Upper lobe of left lung (tissue), 6 donors: ENCODE measurements at places on chromosomes 16 and 17.

DNA sequence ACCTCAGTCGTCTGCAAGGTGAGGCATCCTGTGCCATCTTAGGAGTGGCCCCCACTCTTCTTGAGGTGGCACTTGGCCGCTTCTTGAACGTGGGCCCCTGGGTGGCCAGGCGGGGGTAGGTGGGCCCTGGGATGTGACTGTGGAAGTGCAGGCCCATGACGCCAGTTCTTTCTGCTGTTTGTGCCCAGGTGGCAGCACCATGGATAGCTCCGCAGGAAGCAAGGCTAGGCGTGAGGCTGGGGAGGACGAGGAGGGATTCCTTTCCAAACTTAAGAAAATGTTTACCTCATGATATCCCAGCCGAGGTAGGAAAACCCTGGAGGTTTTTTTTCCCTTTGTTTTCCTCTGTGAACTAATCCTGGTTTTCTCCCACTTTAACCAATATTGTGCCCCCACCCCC lies 19.8 kb downstream of the NMRAL1 start:
- no peak for DNase-seq

- DNase-seq = no peak
These were observed 67.2 kb downstream of the CCDC182 start for GRCh38 chr17:57677858-57678257.

GRCh38 chr16:12062343-12063003 lies 85.9 kb downstream of the SNX29 start:
- peak; percentile 95 for DNase-seq

- DNase-seq = no peak
These were observed 53.7 kb downstream of the SNX20 start for GRCh38 chr16:50627419-50627818.

GRCh38 chr17:54901230-54901822 lies 674 bp downstream of the TOM1L1 start:
- DNase-seq = peak; percentile 51

- no peak for DNase-seq
These were observed 30.3 kb downstream of the ATPAF2 start for GRCh38 chr17:18008496-18009268.

DNA sequence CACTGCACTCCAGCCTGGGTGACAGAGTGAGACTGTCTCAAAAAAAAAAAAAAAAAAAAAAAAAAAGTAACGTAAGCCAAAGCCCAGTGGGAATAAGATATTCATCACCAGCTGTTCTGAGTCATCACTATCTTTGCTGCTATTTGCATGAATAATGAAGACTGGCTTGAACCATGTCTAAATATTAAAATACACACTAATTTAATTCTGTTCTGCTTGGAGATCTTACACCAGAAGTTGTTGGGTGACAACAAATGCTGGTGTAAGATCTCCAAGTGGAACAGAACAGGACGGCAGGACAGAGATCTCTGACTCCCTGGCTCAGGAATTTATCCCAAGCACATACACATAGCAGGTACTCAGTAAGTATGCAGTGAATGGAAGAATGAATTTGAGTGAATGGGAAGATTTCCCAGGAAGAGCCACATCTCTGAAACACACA lies 19.6 kb downstream of the DNAH17 start:
- no peak for DNase-seq

DNA sequence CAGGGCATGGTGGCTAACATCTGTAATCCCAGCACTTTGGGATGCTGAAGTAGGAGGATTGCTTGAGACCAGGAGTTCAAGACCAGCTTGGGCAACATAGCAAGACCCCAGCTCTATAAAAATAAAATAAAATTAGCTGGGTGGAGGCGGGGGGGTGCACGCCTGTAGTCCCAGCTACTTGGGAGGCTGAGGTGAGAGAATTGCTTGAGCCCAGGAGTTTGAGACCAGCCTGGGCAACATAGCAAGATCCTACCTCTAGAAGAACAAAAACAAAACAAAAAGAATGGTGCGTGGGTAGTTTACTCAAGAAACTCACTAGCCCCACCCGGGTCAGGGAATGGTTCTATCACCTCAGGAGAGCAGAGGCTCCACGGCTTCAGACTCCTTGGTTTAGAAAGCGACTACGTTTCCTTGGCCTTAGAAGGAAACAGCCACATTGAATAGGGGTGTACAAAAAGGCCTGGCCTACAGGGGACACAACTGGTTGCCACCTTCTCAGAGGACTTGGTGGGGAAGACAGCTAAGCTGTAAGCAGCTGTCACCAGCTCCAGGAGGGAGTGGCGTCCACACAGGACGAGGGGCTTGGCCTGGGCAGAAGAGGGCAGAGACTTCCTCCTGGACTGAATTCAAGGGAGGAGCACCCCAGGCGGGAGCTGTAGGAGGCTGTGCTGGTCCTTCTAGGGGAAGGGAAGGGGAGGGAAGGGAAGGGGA lies 716 bp downstream of the TK1 start:
- DNase-seq = peak; percentile 83

- no peak for DNase-seq
These were observed 3.2 kb downstream of the DPEP1 start for GRCh38 chr16:89616623-89617022.

DNA sequence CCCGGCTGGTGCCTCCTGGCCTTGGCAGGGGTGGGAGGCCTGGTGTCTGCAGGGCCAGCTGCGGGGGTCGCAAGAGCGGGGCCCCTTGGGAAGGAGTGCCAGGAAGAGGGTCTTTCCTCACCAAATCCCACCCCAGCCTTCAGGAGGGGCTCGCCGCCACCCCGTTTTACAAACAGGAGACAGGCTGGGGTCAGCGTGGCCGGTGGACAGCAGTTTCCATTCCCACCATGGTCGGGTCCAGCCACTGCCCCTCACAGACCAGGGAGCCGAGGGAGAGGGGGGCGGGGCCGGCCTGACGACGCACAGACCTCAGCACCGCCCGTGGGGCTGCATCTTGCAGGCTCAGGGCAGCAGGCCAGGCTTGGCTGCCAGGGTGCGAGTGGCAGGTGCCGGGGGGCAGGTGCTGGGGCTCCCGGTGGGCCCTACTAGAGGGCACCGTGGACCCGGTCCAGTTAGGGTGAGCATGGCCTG lies 7.6 kb downstream of the CBFA2T3 start:
- no peak for DNase-seq

- DNase-seq = no peak
These were observed 47.1 kb downstream of the WSB1 start for GRCh38 chr17:27341041-27341471.

GRCh38 chr17:68600931-68601564 lies at the start of gene FAM20A:
FAM20A (minus strand) TSS chr17:68601367; CDS start chr17:68600666, 701 bp downstream.
- peak; percentile 76 for DNase-seq

GRCh38 chr16:71645450-71645849 lies 19.5 kb downstream of the MARVELD3 start:
- DNase-seq = no peak

- DNase-seq = no peak
These were observed 19.4 kb downstream of the ITGB4 start for GRCh38 chr17:75740631-75741077.

DNA sequence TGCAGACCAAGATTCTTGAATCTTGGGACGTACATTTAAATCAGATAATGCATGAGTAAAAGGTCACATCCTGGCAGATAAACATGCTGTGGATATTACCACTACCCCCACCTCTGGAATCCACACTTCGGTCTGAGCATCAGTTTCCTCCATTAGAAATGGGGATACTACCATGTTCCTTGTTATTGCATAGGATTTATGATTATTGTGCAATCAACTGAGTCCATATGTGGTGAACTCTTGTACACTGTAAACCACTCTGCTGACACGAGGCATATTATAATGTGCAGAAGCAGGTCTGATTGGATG lies 108.7 kb downstream of the VAT1L start:
- DNase-seq = no peak

GRCh38 chr17:14746822-14747602 lies 446.1 kb downstream of the HS3ST3B1 start:
- peak; percentile 41 for DNase-seq

DNA sequence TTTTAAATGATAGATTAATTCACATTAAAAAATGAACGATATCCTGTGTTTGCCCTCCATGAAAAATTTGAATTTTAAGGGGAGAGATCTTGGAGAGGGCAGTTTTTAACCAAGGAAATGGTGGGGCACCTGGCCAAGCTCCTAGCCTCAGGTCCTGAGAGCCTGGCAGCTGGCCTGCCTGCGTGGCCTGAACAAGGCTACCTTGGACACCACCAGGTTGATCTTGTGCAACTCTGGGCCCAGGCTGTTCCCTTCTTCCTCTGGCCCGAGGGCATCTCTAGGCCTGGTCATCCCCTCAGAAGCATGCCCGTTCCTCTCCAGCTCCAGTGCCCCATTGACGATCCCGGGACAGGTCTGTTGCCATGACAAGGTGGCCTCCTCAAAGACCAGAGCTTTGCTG lies 33.4 kb upstream of the LONP2 start:
- no peak for DNase-seq

DNA sequence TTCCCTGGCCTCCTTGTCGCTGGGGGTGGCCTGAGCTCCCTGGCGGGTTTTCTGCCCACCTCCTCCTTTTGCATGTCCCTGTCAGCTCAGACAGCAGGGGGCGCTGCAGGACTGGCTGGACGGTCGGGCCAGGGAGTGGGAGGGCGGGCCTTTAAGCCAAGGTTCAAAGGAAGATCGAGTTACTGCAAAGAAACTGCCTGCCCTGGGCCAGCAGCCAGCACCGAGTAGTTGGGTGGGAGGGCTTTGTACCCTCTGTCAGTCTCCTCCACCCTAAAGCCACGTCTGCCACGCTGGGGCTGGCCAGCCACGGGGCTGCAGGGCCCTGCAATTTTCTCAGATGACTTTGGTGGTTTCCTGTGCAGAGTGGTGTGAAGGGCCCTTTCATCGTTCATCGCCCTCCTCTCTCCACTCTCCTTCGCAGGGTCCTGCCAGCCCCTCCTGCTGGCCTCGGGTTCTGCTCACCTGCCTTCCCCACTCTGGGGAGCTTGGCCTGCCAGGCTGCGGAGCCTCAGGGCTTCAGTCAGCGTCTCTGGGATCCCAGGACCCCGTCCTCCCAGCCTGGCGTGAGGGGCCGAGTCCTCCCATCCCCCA lies 12.3 kb downstream of the GPR142 start:
- DNase-seq = peak; percentile 93

- DNase-seq = no peak
These were observed 11.3 kb upstream of the CNOT1 start for GRCh38 chr16:58640949-58641348.

DNA sequence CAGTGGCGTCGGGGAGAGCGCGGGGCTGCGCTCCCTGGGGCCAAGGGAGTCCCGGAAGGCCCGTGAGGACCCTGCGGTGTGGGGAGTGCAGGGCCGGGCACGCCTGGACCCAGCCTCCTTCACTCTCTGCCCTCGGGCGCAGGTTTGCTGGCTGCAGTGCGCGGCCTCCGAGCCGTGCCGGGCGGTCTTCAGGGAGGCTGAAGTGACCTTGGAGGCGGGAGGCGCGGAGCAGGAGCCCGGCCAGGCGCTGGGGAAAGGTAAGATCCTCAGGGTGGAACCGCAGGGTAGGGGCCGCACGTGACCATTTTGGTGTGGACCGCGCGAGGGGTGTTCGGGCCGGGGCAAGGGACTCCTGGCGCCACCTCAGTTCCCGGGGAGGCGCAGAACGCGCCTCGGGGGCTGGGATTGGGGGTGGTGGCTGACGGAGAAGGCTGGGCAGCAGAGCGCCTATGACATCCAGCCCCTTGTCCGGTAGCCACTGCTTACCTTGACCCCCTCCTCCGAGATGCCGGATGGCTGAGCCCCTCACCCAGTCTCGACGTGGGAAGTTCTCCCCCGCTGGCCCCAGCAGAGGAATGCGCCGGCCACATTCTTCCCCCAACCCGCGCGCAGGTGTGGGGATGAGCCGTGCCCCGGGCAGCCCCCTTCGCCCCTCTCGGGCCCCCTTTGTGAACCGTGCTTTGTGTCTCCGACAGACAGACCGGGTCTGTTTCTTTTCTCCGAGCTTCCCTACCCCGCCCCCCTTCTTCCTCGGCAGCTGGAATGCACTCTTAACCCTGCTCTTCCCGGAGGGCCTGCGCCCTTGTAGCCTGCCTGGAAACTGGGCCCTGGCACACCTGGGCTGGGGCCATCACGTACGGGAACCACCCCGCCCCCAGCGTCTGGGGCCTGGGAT lies 631 bp downstream of the CDH3 start:
- DNase-seq = peak; percentile 26

GRCh38 chr16:27641260-27641659 lies 91.3 kb downstream of the KATNIP start:
- DNase-seq = no peak

DNA sequence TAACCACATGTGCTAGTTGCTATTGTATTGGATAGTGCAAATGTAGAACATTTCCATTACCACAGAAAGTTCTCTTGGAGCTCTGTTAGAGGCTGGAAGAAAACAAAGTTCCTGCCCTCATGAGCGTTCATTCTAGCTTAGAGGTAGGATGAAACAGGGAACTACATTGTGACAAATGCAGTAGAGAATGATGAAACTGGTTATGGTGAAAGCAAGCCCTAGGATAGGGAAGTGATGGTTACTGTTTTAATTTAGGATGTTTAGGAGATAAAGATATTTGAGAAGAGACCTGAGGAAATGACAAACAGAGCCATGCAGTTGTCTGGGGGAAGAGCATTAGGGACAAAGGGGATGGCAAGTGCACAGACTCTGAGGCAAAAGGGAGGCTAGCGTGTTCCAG lies 50.7 kb downstream of the AATF start:
- no peak for DNase-seq

DNA sequence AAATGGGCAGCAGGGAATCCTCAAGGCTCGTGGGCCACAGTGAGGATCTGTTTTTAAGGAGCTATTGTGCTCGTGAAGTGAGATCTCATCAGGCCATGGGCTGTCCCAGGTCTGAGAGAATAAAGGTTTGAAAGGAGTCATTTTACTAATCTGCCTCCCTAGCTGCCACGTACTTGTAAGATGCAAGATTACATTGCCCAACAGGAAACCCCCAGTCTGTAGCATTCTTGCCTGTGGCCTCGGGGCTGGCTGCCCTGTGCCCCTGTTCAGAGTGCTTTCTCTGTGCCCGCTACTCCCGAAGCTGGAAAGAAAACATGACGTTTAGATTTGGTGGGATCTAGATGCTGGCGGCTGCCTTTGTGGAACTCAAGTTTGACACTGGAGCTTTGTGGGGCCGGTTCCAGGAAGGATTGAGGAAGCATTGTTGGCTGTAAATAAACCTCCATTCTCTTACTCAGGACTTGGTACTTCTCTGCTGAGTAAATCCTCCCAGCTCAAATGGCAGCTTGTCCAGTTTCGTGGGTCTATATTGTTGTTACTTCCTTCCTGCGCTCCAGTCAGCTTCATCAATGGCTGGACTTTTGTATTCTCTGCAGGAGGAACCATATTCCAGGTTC lies 21.2 kb downstream of the SAP30BP start:
- DNase-seq = no peak

GRCh38 chr16:61412562-61412961 lies 623.7 kb downstream of the CDH8 start:
- no peak for DNase-seq

- DNase-seq = no peak
These were observed 590 bp upstream of the CD79B start for GRCh38 chr17:63932721-63933120.

- DNase-seq = no peak
These were observed 156.8 kb upstream of the CHMP6 start for GRCh38 chr17:80834893-80835275.

- DNase-seq = no peak
These were observed 322.1 kb downstream of the SEC14L1 start for GRCh38 chr17:77462553-77463497.

GRCh38 chr17:42536372-42537155 lies 523 bp downstream of the NAGLU start:
- DNase-seq = peak; percentile 95
